Hematopoietic multipotent progenitor cell treated with erythropoietin and hydrocortisone succinate and interleukin-3 and kit ligand, for 15 days (in vitro differentiated cells): ENCODE measurements at places on chromosomes 2 and 18.

GRCh38 chr2:63768051-63768450 is 73.6 kb upstream of the UGP2 start:
- no peak for DNase-seq

DNA sequence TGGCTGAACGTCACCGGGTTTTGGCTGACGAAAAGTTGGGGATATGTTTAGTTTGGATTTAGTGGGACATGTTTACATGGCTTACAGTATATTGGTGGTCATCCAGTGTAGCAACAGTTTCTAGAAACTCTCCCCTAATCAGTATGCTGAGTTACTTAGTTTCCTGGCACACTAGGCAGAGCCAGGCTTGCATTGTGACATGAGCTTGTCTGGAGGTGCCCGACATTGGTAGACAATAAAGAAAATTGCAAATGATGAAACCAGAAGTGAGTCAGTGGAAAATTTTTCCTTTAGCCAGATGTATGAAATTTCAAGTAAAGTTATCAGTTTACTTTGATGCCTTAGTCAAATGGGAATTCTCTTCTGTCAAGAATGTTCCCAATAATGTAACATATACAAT is 276.1 kb downstream of the RDH14 start:
- no peak for DNase-seq

DNA sequence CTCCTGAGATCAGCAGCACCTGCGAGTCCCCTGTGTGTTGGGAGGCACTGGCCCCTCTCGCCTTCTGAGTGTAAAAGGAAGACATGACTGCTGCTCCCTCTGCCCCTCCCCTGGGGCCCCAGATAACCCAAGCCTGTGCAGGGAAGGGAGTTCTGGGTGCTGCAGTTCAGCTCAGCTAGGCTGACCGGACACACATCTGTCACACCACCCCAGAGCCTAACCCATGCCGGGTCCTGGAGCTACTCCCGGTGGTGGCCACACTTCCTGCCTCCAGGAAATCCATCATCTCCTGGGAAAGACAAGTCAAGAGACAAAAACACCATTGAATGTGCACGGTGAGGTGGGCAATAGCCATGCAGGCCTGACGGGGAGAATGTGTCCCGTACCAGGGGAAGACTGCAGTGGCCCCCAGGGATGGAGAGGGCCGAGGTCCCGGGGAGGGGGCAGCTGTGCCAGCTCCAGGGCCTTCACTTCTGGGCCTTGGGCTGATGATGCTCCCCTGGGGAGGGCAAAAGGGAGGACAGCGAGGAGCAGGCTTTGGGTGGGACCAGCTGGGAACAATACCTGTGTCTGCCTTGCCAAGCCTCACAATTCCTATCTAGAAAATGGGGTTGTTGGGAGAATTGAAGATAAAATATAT is 210.6 kb downstream of the TFCP2L1 start:
- DNase-seq, result no peak

DNA sequence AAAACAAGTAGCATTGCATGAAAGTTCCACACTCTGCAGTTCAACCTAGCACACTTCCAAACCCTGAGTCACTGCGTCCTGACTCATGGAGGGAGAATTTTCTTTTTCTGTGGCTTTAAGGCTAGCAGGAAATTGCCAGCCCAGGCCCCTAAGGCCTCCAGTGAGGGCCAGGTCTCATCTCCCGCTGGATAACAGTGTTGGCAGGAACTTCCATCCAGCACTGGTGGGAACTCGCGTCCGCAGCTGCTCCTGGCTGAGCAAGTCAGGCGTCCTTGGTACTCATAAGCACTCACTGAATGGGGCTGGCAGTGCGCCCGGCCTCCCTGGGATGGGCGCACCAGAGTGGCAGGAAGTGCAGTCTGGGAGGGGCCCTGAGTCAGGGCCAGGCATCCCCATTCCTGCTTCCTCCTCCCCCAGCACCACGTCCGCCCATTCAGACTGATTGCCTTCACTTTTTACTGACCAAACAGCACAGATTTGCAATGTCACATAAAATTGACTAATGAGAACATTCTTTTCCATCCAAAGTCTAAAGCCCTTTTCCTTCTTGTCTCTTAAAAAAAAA is 14.3 kb downstream of the MALL start:
- DNase-seq, result no peak

DNA sequence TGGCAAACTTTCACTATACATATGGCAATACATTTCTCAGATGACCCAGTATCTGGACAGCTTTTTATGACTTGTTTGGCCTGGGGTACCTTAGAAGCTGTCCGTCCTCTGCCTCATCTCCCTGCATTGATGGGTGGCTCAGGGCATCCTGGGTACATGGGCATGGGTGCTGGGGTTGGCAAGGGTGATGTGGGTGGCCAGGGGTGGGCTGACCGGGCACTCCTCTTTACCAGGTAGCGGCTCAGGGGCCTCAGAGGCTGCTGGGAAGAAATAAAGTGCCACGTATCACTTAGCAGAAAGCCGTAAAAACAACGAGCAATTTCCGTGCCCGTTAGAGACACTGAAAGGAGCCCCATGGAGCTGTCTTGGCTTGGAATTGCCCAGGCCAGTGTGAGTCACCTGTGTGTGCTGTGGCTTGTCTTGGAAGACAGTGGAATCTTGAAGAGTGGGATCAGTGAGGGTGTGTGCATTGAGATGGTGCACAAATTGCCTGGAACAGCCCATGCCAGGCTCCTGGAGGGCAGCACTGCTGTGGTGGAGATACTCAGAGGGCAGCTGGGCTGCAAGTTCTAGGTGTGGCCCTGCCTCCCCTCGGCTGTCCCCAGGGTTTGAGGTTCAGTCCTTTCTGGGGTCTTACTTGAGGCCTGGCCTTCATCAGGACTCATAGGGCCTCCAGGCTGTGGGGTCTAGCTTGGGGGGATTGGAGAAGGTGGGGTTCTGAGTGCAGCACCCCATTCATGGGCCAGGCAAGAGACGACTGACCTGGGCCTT is 88.8 kb downstream of the FHOD3 start:
- no peak for DNase-seq

- no peak for DNase-seq
Measured at GRCh38 chr2:231189571-231190495, 8.6 kb upstream of the ARMC9 start.

DNA sequence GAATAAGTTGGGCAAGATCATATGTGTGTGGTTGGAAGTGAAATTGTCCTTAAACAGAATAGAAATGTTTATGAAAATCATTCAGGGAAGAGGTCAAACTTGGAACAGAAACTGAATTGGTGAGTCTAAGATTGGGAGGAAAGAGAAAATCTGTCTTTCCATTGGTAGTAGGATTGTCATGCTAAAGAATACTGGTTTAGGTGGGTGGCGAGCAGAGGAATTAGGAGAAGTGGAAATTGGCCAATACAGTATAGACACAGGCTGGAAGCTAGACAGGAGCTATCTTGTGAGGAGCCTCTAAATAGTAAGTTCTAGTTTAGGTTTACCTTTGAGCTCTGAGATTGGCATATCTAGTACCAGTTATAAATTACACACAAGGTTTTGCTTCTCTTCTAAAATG is 80.9 kb upstream of the KYNU start:
- DNase-seq, result no peak

- no peak for DNase-seq
Measured at GRCh38 chr18:33906046-33906445, 318.7 kb downstream of the NOL4 start.

DNA sequence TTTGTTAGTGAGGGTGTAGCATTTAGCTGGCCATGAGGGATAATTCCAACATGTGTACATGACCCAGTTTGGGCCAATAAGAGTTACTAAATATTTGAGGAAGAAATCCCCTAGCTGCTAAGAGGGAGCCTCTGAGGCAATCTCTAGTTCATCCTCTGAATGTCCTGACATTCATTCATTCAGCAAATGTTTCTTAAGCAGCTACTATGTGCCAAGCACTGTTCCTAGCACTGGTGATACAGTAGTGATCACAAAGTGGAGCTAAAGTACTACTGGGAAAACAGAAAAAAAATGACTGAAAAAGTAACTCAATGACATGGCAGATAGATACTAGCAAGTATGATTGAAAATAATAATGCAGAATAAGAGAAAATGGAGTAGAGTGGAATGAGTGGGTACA is 79.8 kb upstream of the PID1 start:
- no peak for DNase-seq

DNA sequence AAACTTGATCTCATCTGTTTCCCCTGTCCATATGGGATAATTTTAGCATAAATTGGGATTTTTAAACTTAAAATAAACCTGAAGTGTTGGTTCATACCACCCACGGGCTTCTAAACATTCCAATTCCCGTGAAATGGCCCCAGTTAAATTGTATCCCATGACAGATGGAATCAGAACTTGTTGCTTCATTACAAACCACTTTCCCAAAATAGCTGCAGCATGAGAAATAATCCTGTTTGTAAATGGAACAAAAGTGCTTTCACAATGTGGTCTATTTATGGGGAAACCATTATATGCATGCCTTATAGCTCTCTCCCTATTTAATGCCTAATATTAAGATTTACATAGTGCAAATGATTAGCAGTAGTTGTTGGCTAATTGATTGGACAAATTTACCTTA is 15.9 kb downstream of the SCG2 start:
- no peak for DNase-seq

DNA sequence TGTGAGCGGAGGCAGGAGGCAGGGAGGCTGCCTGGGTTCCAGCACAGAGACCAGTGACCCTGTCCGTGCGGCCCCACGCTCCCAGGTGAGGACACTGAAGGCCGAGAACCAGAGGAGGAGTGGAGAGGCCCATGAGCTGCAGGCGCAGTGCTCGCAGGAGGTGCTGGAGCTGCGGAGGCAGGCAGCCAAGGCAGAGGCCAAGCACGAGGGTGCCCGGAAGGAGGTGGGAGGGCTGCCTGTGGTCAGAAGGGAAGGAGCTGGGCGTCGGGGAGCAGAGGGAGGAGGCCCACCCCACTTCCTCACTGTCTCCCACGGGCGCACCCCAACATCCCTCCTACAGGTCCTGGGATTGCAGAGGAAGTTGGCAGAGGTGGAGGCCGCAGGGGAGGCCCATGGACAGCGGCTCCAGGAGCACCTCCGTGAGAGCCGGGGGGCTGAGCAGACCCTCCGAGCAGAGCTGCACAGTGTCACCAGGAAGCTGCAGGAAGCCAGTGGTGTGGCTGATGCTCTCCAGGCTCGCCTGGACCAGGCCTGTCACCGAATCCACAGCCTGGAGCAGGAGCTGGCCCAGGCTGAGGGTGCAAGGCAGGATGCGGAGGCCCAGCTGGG is 33.0 kb upstream of the SNED1 start:
- DNase-seq, result no peak

GRCh38 chr2:202101026-202101579 is 28.0 kb downstream of the KIAA2012 start:
- no peak for DNase-seq

DNA sequence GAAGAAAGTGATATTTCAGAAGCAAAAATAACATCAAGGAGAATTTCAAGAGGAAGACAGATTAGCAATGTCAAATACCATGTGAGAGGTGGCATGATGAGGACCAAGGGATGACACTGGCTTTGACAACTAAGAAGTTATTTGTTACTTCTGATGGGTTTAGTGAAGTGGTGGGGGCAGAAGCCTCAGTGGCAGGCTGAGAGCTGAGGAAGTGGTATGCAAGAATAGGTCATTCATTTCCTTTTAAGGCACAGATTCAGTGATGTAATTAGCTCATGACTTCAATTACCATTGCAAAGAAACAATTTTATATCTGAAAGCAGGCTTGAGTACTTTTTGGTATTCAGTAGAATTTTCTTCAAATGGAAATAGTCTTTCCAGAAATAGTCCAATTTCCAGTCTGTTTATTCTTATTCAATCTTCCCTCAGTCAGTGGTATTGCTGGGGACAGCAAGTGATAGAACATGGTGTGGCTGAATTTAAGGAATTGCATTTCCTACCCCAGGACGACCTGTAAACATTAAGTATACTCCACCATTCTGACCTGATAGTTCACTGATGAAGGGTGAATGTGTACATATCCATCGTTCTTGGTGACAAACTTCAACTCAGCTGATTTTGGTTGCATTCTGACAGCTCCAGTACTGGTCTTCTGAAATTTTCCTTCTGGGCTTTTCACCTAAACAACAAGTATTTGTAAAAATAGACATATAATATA is 28.2 kb downstream of the GEMIN6 start:
- DNase-seq, result no peak

- no peak for DNase-seq
Measured at GRCh38 chr2:590214-591175, 86.7 kb downstream of the TMEM18 start.

GRCh38 chr2:37912056-37912455 is 13.0 kb upstream of the RMDN2 start:
- no peak for DNase-seq

DNA sequence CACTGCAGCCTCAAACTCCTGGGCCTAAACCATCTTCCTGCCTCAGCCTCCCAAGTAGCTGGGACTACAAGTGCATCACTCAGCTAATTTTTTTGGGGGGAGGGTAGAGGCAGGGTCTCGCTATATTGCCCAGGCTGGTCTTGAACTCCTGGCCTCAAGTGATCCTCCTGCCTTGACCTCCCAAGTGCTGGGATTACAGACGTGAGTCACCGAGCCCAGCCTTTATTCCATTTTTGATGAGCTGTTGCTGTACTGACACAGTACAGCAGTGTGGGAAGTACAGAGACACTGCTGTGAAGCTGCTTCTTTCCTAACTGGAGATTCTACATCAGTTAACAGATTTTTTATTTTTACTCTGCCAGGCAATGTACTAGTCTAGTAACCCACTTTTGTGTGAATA is 18.8 kb downstream of the PTRHD1 start:
- DNase-seq, result no peak

DNA sequence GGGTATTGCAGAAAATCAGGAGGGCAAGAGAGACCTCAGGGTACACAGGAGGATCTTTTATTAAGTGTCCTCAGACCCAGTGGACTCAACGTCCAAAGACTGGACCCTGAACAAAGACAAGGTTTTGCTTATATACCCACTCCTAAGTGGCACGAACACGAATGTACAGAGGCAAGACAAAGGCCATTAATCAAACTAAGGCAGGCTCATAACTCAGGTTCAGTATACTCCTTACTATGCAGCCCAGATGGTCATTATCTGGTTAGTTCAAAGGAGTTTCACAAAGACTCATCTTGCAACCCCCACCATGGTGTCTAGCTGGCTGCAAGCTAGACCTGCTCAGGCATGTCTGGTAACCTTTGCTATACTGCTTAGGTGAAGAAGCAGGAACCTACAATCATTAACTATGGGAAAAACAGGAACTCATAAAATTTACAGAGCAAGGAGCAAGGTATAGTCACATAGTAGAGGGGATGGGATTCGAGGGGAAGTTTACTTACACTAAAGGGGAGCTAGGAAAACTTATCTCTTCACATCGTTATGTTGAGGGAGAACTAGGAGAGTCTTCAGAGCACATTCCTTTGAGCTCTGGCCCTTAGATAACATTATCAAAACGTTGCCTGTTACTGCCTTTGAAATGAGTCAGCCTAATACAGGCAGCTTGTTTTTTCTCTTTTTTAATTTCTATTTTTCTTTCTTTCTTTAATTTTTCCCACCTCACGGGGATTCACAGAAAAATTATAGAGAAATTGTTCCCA is 33.9 kb downstream of the SLC4A3 start:
- DNase-seq, result no peak

DNA sequence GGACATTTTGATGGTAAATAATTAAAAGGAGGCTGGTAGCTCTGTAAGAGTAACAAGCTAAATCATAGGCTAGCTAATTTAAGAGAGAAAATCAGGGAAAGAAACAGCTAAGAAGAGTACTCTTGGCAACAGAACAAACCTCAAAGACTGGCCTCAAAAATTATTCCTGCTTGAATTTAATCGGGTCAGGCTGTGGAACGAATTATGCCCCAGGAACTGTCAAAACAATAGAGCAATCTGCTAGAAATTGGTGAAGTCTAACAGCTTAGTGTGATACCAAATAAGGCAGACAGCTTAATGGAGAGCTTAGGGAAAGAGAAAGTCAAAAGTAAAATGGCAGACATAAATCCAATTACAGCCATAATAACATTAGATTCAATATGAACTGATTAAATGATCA is 215.7 kb downstream of the MREG start:
- DNase-seq, result no peak
